ENCODE measurements at places on chromosomes 2 and 18.

DNA sequence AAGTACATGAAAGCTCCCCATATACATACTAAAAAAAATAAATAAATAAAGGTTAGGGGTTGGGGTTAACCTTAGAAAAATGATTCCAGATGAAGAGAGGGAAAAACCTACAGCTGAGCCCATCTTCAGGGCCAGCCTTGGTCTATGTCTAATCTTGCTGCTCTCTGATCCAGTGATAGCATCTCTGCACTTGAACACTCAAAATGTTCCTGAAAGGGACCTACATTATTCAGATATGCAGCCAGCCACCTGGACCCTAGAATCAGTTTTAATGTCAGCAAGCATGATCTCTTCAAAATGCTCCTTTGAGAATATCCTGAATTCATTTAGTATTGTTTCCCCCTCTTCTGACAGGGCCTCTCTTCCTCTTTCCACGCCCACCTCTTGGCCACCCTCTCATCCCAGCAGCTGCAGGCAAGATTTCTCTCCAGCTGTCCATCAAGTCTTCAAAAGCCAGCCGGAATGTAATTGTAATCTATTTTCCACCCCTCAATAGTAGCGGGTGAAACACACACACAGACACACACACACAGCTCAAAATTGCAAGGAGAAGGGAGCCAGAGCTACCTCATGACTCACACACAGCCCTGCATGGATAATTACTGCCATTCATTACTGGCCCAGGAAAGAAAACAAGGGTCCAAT is 135.5 kb downstream of the MYO3B start:
- no peak for DNase-seq

GRCh38 chr2:122167515-122167914 is 412.1 kb downstream of the TSN start:
- no peak for DNase-seq

GRCh38 chr2:183389546-183390080 is 265.4 kb downstream of the NUP35 start:
- no peak for DNase-seq

GRCh38 chr18:44916429-44917207 is 235.9 kb downstream of the SETBP1 start:
- DNase-seq: no peak
